Stimulated activated naive CD4-positive, alpha-beta T cell (primary cell): ENCODE measurements at places on chromosomes 6 and 20.

DNA sequence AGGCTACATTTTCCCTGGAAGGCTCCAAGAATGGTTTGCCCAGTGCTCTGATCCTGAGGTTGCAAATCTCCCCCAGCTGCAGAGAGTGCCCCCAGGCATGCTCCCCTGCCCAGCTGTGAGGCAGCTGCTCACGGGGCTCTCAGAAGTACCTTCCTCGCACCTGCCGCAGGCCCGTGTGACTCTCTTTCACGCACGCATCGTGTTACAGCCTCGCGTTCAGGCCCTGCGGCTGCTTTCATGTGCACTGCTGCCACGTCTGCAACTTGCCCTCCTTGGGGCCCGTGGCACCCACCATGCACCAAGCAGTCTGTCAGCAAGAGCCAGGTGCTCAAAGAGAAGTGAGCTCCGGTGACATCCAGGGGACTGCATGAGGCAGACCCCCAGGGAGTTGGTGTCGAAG lies 28.6 kb upstream of the SPO11 start:
- DNase-seq = no peak

GRCh38 chr6:134198093-134198492 lies 119.8 kb downstream of the SGK1 start:
- DNase-seq = no peak

DNA sequence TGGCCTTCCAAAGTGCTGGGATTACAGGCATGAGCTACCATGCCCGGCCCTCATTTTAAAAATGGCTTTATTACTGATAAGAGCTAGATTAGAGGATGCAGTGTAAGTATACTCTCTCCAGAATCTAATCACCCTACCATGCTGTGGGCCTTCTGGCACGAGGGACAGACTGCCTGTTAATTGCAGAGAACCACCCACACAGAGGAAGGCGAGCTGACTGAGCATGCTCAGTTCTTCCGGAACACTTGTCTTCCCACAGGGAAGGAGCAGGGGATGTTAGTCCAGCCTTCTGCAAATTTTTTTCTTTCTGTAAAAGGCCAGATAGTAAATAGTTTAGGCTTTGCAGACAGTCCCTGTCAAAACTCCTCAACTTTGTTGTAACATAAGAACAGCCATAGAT lies 48.9 kb downstream of the ALDH5A1 start:
- no peak for DNase-seq

GRCh38 chr6:18326001-18326400 lies 61.1 kb upstream of the RNF144B start:
- DNase-seq = no peak

DNA sequence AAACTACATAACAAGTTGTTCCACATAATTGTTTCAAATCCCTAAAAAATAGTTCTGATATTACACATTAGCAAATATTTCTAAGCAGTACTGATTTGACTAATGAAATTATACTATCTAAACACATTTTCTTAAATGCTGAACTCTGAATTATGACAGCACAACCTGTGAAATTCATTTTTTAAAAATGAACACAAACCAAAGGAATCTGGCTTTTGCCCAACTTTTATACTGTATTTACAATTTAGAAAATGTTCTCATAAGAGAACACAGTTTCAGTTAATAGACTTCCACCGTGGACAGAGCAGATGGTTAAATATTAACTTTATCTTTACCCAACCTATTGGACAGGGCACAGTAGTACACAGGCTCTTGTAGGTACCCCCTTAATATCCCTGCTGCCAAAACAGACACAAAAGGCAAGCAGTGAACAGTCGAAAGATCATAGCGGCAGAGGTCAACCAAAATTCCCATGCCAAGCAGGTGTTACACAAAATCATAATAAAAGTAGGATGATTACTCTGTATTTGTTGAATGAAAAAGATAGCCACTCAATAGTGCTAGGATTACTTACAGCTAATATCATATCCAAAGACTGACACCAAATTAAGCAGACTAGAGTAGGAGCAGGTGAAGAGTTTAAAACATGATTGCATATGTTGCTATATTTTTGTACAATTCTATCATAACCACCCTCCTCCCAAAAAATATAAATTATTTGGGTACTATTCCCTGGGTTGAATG lies 122.5 kb downstream of the RNGTT start:
- no peak for DNase-seq

DNA sequence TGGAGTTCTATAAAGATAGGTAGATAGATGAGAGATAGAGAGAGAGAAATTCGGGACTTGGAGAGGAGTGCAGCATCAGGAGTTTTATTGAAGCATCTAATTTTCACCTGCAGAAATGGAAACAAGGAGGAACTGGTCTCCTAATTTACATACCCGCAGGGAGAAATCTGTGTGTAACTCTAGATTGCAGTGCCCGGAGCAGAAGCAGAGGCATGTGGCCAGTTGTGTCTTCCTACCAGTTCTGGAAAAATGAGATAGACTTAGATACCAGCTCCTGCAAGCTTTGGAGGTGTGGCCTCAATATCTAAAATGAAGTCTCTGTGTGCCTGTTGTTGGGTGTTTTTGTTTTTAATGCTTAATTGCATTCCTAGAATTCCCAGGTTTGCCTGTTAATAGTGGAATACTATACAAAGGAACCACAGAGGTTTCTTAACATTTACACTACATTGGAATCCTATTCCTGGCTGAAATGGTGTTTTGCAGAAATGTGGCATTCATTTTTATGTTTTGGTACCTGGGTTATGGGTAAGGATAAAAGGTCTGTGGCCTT lies 57.4 kb downstream of the DTD1 start:
- DNase-seq = no peak

GRCh38 chr20:37393863-37394542 lies 48.1 kb downstream of the SRC start:
- no peak for DNase-seq

- no peak for DNase-seq
These were observed 288.5 kb upstream of the STXBP5 start for GRCh38 chr6:146915671-146916127.

GRCh38 chr6:503610-504362 lies 112.2 kb downstream of the IRF4 start:
- DNase-seq = no peak

GRCh38 chr6:97361286-97361685 lies 78.3 kb upstream of the MMS22L start:
- no peak for DNase-seq

DNA sequence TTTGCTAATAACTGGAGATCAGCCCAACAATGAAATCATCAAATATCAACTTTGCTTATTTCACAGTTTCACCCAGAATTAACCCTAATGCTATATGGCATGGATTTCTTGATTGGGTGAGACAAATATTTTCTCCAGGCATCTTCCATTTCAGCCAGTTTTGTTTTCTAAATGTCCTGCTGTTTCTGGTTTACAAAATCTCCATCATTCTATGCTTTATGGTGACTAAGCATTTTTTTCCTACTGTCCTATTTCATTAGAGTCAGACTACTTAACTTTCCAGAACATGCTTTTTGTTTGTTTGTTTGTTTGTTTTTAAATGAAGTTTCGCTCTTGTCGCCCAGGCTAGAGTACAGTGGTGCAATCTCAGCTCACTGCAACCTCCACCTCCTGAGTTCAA lies 59.5 kb upstream of the EXOC2 start:
- DNase-seq = no peak

DNA sequence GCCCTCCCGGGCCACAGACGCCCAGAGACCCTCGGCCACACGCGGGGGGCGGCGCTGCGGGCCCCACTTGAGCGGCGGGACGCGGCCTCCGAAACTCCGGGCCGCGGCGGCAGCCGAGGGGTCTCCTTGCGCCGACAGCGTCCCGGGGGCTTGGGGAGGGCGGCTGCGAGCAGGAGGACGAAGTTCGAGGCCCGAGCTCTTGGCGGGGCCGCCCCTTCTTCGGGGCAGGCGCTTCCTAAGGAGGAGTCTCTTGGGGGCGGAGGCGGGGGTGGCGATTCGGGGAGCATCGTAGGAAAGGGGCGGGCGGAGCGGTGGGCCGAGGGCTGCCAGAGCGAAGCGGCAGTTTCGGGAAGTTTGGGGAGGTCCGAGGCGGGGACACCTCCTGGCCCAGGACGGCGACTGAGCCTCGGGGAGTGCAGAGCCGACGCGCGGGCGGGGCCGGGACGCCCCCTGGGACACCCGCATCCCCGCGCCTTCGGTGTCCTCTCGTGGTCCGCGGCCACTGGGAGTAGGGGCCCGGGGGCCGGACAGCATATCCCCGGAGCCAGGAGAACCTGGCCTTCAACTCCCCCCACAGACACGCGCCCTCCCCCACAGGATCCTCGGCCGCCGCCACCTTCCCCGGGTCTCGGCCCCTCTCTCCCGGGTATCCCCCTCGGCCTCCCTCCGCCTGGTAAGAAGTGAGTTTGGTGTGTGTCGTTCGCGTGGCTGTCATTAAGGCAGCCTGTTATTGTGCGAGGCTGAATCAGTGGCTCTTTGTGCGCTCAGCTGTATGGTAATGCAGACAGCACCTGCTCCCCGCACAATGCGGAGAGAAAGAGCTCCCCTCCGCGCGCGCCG lies 613 bp upstream of the DLL1 start:
- DNase-seq = peak; percentile 33

- DNase-seq = no peak
These were observed 34.2 kb upstream of the RPN2 start for GRCh38 chr20:37144856-37145404.

DNA sequence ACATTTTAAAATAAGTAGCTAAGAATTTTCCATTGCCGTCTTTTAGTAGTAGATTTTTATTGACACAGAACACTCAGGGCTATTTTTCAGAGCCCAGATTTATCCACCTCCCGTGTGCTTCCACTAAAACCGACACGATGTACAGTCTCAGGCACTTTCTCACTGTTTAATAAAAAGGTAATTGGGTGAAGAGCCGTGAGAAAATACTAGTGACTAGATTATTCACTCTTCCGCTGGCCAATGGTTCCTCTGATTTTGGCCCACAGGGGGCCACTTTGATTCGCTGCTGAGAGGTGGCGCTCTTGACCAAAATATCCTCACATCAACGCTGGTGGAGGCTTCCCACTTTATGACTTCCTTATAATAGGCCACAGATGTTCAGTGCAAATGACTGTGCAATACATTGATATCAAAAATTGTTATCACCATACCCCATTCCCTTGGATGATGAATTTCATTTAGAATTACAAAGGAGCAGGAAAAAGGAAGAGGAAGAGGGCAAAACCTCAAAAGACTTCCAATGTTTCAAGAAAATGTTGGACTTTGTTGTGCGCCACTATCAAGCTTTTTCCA lies 12.3 kb upstream of the HDDC2 start:
- DNase-seq = no peak

DNA sequence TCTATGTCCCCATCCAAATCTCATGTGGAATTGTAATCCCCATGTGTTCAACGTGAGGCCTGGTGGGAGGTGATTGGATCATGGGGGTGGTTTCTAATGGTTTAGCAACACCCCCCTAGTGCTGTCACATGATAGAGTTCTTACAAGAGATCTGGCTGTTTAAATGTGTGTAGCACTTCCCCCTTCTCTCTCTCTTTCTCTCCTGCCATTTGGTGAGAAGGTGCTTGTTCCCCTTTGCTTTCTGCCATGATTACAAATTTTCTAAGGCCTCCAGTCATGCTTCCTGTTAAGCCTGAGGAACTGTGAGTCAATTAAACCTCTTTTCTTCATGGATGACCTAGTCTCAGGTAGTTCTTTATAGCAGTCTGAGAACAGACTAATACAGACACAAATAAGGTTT lies 165.4 kb downstream of the OGFRL1 start:
- no peak for DNase-seq

GRCh38 chr6:30816791-30817739 lies 67.3 kb upstream of the DDR1 start:
- DNase-seq = no peak

- peak; percentile 53 for DNase-seq
These were observed 11.4 kb downstream of the KCNK17 start for GRCh38 chr6:39302669-39303424.

DNA sequence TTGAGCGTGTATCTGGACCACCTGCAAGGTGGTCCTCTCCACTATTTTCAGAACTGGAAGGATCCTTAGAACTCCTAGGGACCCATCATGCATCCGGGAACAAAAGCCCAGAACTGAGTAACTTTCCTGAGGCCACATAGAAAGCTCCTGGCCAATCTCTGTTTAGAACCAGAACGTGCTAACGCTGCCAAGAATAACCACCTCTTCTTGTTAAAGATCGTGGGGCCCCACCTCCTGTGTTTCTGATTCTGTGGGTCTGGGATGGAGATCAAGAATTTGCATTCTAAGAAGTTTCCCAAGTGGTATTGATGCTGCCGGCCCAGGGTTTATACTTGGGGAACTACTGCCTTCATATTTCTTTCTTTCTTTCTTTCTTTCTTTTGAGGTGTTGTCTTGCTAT lies 13.3 kb downstream of the CD40 start:
- DNase-seq = no peak

DNA sequence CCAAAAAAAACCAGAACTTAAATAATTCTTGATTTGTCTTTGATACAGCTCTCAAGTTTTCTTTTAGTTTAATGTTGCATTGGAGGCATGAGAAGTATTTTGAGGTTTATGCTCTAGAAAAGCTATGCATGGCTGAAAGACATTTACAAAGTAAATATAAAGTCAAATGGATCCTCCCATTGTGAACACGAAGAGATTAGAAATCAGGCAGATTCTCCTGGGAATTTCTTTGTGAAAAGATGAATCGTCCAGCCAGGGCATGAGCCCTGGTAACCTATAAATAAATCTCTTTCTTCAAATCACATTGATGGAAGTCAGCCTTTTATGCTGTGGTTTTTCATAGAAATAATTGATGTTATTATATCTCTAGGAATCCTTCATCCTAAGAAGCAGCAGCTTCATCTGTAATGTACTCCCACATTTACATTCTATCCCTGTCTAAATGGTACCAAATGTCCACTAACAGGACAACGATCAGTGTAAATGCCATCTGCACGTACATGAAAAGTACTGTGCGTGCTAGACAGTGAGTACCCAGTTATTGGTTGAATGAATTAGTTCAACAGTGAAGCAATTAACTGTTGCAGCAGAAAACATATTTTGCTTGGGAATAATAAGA lies 143.6 kb downstream of the ALDH8A1 start:
- no peak for DNase-seq

DNA sequence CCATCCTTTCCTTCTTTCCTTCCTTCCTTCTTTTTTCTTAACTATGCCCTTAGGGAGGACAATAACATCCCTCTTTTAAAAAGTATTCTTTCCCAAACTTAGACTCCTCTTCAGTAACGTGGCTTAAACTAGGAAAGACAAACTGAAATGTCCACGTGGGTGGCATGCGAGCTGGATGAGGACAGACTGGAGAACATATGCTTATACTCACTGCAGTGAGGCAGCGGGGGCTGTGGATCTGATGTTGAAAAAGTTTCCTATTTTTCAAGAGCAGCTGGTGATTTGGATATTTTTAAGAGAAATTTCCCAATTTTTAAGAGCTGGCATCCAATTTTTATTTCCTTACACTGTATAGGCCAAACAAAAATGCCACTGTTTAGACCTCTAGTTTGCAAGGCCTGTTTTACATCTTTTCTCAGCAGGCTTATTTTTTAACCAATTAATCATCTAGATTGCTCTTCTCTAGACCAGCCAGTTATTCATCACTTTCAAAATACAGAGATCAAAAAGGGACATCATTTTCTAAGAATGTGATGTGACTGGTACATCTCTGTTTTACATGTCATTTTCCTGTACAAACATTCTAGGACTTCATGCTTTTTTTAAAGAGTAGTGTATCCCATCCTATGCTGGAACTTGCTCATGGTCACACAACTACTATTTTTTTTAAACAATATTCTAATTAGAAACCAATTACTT lies 226.5 kb downstream of the BTBD9 start:
- DNase-seq = no peak
